ENCODE measurements at places on chromosomes 4 and X. TPM values are rescaled to one million over a fixed set of nuclear protein-coding genes. Genes with fewer than 3 reads are reported as not detected.

Gene ARHGEF38
- not detected for total RNA-seq

Gene PCDH7
- total RNA-seq = 157 TPM

Gene ANK2
- 117 TPM for total RNA-seq

Gene FHDC1
- total RNA-seq = 3.0 TPM

Gene MAOB
- 35.0 TPM for total RNA-seq

DNA sequence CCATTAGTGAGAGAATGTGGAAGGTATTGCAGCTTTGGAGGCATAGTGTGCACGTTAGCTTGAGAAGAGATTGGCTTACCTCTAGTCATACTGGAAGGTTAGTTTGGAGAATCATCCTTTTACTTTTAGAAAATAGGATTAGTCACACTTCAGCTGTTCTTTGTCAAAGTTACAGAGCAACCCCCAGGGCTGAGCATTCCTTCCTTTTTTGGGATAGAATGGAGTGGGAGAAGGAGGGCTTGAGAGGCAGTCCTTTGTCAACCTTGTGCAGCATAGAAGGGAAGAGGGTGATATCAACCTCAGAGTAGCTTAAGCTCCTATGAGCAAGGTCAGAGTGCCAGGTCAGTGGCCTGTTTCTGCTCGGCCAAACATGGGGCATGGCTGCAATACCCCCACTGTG, 8.6 kb upstream of the MBNL3 start:
- DNase-seq = no peak

GRCh38 chr4:153809916-153810810, 21.3 kb upstream of the SFRP2 start:
- DNase-seq = no peak

DNA sequence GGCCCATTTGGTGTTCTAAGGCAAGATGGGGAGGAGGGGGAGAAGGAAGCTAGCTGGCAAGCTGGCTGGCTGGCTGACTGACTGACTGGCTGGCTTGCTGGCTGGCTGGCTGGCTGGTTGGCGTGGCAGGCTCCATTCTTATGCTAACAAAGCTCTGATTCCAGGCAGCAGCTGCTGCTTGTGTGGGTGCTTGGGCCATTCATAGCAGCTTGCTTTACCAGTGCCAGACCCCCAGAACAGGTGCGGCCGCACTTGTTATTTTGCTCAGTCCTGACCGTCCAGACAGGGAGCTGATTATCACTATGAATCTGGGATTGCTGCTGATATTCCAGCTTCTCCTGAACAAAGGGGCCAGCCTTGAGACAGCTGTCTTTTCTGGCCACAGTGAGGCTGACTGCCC, 131.2 kb upstream of the PAK3 start:
- DNase-seq = no peak

DNA sequence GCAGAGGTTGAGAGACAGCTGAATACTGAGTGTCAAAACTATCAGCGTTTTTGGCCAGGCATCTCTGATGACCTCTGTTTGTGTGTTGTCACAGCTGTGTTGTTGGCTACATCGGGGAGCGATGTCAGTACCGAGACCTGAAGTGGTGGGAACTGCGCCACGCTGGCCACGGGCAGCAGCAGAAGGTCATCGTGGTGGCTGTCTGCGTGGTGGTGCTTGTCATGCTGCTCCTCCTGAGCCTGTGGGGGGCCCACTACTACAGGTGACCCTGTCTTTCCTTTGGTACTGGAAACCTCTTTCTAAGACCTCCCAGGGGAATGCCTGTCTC, 86.9 kb downstream of the EGF start:
- no peak for DNase-seq

DNA sequence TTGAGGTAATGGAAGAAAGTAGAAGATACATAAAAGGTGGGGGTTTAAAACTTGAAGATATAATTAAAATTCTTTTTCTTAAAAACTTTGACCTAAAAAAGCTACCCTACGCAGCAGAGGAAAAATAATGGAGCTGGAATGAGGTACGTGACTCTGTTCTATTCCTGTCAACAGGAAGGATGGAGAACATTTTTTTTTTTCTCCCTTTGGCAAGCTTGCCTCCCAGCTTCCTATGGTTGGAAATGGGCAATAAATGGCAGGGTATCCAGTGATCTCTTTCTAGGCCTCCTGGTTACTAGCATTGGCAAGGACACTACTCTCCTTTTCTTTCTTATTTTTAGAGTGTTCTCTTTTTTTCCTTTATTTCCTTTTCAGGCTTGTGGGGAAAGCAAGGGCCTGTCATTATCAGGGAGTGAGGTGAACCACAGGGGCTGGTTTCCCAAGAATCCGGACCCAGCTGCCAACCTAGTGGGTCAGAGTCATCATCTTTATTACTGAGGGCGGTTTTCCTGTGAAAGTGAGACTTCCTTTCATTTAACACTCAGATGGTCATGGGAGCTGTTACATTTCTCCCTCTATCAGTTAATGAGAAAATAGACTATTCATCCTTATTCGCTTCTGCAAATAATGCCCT, 224.6 kb downstream of the SPRY1 start:
- peak; percentile 68 for DNase-seq
